PC-3 (cell line): ENCODE measurements at places on chromosomes 3 and 15. TPM values are rescaled to one million over a fixed set of nuclear protein-coding genes. Genes with fewer than 3 reads are reported as not detected.

The DTX3L gene
- 11.1 and 11.9 TPM in 2 replicates for total RNA-seq

The PLSCR2 gene
- total RNA-seq: 0.86 TPM in 1 of 2 replicates, not detected in the other

The FAN1 gene
- total RNA-seq: 16.2 and 16.4 TPM in 2 replicates

The SCAANT1 gene
- total RNA-seq: not detected in 2 replicates

The GOLGA8Q gene
- not detected in 2 replicates for total RNA-seq

The GHSR gene
- not detected in 2 replicates for total RNA-seq

The CHL1 gene
- total RNA-seq: not detected in 2 replicates

The UPK1B gene
- total RNA-seq: 0.04 TPM in 1 of 2 replicates, not detected in the other

The PLS1 gene
- 18.7 and 20.1 TPM in 2 replicates for total RNA-seq

DNA sequence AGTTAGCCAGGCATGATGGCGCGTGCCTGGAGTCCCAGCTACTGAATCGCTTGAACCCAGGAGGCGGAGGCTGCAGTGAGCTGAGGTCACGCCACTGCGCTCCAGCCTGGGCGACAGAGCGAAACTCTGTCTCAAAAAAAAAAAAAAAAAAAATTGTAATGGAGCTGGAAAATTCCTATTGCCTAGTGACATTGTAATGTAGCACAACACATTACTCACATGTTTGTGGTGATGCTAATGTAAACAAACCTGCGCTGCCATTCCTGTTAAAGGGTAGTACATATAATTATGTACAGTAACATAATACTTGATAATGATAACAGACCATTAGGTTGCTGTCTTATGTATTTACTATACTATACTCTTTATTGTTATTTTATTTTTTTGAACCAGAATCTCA lies 39.1 kb downstream of the KNL1 start:
- peak; percentile 61 for DNase-seq
- H3K4me3 ChIP-seq: no peak overlapping the region
- H3K4me1 ChIP-seq: peaks cover 5% of the 10 kb centered on the region; the same call in 1 of the 2 replicates
- H3K27me3 ChIP-seq: no peaks in the 10 kb centered on the region

- peaks cover 36% of the 10 kb centered on the region for H3K36me3 ChIP-seq
- H3K4me3 ChIP-seq: no peak overlapping the region
- no peak overlapping the region for H3K27ac ChIP-seq
- H3K27me3 ChIP-seq: no peaks in the 10 kb centered on the region
- H3K4me1 ChIP-seq: no peaks in the 10 kb centered on the region
- DNase-seq: peak; percentile 14
These were observed 63.3 kb downstream of the RAD18 start for GRCh38 chr3:8899876-8900460.

DNA sequence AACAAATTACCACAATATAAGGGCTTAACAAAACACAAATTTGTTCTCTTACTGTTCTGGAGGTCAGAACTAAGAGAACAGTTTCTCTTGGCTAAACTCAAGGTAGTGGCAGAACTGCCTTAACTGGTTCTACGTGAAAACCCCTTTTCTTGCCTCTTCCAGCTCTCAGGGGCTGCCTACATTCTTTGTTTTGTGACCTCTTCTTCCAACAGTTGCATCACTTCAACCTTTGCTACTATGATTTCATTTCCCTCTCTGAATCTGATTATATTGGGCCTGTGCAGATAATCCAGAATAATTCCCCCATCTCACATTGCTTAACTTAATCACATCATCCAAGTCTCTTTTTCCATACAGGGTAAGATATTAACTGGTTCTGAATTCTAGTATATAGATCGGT lies 624.6 kb downstream of the ZPLD1 start:
- H3K27ac ChIP-seq: no peak overlapping the region
- no peak for DNase-seq
- no peaks in the 10 kb centered on the region for H3K4me1 ChIP-seq
- H3K27me3 ChIP-seq: no peaks in the 10 kb centered on the region

DNA sequence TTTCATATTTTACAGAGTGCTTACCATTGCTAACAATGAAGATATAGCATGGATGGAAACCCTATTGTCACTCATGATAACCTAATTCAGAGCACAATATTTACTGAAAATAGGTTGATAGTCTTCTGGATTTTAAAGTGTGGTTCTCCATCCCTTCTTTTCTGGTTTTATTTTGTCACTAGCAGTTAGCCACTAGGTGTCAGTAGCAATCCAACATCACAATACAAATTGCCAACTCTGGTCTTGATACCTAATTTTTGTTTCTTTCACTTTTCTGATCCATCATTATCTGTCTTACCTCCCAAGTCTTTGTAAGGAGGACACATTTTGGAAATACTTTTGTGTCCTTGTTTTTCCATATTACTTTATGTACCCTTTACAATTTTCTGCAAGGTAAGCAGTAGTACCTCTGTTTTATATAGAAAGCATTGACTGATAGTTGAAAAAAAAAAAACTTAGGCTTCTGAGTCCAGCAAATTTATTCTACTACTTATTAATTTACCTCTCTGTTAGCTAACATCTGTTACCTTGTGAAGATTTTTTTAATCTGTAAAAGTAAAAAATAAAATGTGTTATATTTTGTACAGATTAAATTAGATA lies 28.3 kb upstream of the CRYBG3 start:
- 0 out of 2 replicates have a peak, but pooled peaks cover 2% of the 10 kb centered on the region for H3K36me3 ChIP-seq
- no peaks in the 10 kb centered on the region for H3K4me1 ChIP-seq
- peak; percentile 71 for DNase-seq

- H3K4me1 ChIP-seq: no peaks in the 10 kb centered on the region
- no peak overlapping the region for H3K4me3 ChIP-seq
- no peaks in the 10 kb centered on the region for H3K27me3 ChIP-seq
- peak; percentile 46 for DNase-seq
- H3K36me3 ChIP-seq: no peaks in the 10 kb centered on the region
These were observed 577.8 kb downstream of the PYDC2 start for GRCh38 chr3:192038726-192039125.

- no peak overlapping the region for H3K27ac ChIP-seq
- H3K4me1 ChIP-seq: 0 out of 2 replicates have a peak, but pooled peaks cover 4% of the 10 kb centered on the region
- H3K4me3 ChIP-seq: no peak overlapping the region
- no peaks in the 10 kb centered on the region for H3K36me3 ChIP-seq
These were observed 364.0 kb upstream of the RBMS3 start for GRCh38 chr3:28916713-28917499.

DNA sequence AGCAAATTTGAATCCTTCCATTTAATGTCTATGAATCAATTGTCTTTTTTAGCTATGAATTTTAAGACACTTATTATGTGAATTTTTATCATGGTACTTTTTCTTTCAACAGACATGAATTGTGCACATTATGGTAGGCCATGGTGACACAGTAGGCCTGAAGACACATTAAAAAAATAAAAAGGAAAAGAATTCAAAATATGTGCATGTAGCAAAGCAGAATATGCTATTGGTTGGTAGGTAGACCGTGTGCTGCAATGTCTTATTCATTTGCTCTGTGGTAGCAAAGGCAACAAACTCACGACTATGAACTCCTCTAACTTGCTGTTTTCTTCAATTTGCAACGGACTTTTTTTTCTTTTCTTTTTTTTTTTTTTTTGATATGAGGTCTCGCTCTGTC lies 50.0 kb upstream of the EPHA3 start:
- H3K27ac ChIP-seq: no peak overlapping the region
- no peak for DNase-seq
- no peaks in the 10 kb centered on the region for H3K36me3 ChIP-seq

DNA sequence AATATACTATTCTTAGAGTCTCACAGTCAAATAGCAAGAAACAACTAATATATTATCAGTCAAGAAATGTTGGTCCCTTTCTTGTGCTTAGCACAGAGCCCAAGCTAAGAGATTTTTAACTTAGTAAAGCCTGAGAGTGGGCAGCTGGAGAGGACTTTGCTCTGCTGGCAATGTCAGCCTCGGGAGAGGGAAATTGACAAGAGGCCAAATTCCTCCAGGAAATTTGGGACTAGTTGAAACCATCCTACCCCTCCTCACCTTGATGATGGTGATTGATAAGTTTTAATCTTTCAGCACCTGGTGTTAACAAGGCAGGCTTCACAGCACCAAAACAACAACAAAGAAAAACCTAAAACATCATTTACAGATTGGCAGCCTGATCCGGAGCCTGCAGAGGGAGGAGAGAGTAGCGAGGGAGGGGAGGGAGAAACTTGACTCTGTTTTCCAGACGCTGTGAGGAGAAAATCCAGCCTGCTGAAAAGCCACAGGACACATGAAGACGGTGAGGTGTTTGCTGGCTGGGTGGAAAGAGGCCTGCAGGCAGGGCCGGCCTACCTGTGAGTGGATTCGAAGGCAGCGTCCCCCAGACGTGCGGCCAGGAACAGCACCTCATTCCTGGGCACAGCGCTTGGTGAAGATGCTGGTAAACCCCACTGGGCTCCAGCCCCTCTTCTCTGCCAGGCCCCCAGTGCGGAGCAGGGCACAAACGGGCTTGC lies 150.9 kb downstream of the LRRC28 start:
- no peaks in the 10 kb centered on the region for H3K36me3 ChIP-seq
- no peak overlapping the region for H3K27ac ChIP-seq
- DNase-seq: no peak
- H3K4me3 ChIP-seq: no peak overlapping the region
- H3K4me1 ChIP-seq: peaks cover 8% of the 10 kb centered on the region; the same call in 1 of the 2 replicates
- H3K27me3 ChIP-seq: no peaks in the 10 kb centered on the region

- no peak for DNase-seq
- H3K27me3 ChIP-seq: no peaks in the 10 kb centered on the region
- no peaks in the 10 kb centered on the region for H3K4me1 ChIP-seq
These were observed 21.6 kb upstream of the RASA2 start for GRCh38 chr3:141465221-141465620.

DNA sequence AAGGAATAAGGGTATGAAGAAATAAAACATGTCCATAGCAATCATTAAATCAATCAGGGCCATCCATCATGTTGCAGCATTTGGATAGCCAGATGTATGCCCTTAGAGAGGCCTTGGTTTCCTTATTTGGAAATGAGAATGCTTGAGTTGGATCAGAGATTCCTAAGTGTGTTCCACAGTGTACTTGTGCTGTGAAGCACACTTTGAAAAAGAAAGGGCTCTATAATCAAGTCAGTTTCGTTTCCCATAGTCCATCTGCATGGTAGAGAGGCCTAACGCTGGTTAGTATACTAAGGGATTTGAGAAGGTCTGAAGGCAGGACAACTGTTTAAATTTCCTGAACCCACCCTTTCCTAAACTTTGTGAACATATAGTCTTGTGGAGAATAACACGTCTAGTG lies 30.9 kb downstream of the RBMS3 start:
- DNase-seq: no peak
- H3K4me1 ChIP-seq: no peaks in the 10 kb centered on the region
- no peak overlapping the region for H3K4me3 ChIP-seq
- H3K27ac ChIP-seq: no peak overlapping the region
- H3K27me3 ChIP-seq: no peaks in the 10 kb centered on the region

- H3K27me3 ChIP-seq: no peaks in the 10 kb centered on the region
- H3K27ac ChIP-seq: no peak overlapping the region
- no peaks in the 10 kb centered on the region for H3K36me3 ChIP-seq
These were observed 17.3 kb upstream of the SRGAP3 start for GRCh38 chr3:9266716-9267115.

- no peaks in the 10 kb centered on the region for H3K36me3 ChIP-seq
- no peaks in the 10 kb centered on the region; the same call in 1 of the 2 replicates for H3K27me3 ChIP-seq
- no peak overlapping the region for H3K27ac ChIP-seq
- no peaks in the 10 kb centered on the region for H3K4me1 ChIP-seq
- DNase-seq: no peak
These were observed 48.0 kb downstream of the TPRA1 start for GRCh38 chr3:127542441-127542952.

GRCh38 chr3:115418583-115418982 lies 204.7 kb upstream of the GAP43 start:
- no peaks in the 10 kb centered on the region for H3K36me3 ChIP-seq
- no peak for DNase-seq
- no peak overlapping the region for H3K27ac ChIP-seq

- H3K4me1 ChIP-seq: peaks cover 56% of the 10 kb centered on the region
- H3K27me3 ChIP-seq: no peaks in the 10 kb centered on the region
- H3K27ac ChIP-seq: peak overlapping the region; percentile 79
- H3K4me3 ChIP-seq: no peak overlapping the region
- peak; percentile 9 for DNase-seq
- no peaks in the 10 kb centered on the region for H3K36me3 ChIP-seq
These were observed 1.4 kb upstream of the ZNF710 start for GRCh38 chr15:89999676-90000185.

DNA sequence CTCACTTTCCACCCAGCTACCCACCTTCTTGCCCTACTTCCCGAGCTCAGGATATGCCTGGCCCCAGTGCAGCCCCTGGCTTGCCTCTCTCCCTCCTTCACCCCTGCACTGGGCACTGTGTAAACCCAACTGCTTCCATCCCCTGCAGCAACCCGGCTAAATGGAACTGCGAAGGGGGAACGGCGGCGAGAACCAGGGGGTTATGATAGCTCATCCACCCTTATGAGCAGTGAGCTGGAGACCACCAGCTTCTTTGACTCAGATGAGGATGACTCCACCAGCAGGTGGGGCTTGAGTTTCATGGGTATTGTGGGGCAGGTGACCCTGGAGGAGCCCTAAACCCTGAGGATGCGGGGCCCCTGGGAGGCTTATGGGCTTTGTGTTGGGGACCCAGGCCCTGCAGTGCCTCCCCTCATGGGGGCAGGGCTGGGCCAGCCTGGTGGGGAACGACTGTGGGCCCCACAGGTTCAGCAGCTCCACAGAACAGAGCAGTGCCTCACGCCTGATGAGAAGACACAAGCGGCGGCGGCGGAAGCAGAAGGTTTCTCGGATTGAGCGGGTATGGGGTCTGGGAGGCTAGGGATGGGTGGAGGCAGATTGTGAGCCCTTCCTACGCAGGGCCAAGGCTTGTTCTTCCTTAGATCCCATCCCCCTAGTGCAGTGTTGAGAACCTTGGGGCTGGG lies 9.6 kb downstream of the DVL3 start:
- no peak overlapping the region for H3K27ac ChIP-seq
- no peaks in the 10 kb centered on the region for H3K27me3 ChIP-seq
- H3K36me3 ChIP-seq: peaks cover 33% of the 10 kb centered on the region
- peaks cover 27% of the 10 kb centered on the region for H3K4me1 ChIP-seq
- DNase-seq: no peak

DNA sequence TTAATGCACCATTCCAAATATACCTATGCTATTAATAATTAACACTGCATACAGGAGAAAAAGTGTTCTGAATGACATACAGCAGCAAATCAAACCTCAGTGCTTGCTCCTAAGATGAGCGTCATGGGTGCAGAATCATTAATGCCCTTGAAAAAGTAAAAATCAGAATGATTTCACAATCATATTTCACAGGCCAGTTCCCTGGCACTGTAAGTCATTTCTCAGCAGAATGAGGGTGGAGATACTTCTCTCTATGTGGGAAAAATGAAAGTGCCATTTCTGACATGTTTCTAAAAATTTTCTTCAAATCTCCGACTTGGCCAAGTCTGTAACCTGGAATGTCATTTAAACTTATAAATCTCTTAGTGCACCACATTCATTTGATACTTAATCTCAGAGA lies 549.8 kb upstream of the AGTR1 start:
- no peak overlapping the region for H3K27ac ChIP-seq
- H3K4me1 ChIP-seq: no peaks in the 10 kb centered on the region; the same call in 1 of the 2 replicates
- DNase-seq: no peak
- H3K4me3 ChIP-seq: no peak overlapping the region
- H3K27me3 ChIP-seq: no peaks in the 10 kb centered on the region

- no peaks in the 10 kb centered on the region for H3K36me3 ChIP-seq
- H3K27ac ChIP-seq: no peak overlapping the region
- no peak for DNase-seq
- no peak overlapping the region for H3K4me3 ChIP-seq
- H3K27me3 ChIP-seq: no peaks in the 10 kb centered on the region
These were observed 230.4 kb upstream of the WNT5A start for GRCh38 chr3:55717481-55717880.
